ENCODE measurements at places on chromosomes 2 and 18.

DNA sequence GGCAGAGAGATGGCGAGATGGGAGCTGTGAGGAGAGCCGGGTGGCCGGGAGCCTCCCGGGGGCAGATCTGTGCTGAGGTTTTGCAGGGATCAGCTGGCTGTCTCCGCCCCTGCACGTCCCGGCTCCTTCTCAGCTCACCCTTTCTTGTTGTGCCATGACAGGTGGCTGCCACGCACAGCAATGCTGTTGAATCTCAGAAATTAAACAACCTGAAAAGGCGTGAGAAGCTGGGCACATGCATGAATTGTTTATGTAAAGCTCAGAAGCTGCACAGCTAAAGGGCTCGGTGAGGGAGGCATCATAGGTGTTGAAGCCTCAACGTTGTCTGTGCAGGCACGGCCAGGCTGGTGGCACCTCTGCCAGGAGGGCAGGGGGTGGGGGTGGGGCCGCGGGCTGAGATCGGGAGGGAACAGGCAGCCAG is 858 bp upstream of the RTP5 start:
- no peak for DNase-seq

GRCh38 chr18:9475643-9476591 is 604 bp downstream of the RALBP1 start:
- no peak for DNase-seq

DNA sequence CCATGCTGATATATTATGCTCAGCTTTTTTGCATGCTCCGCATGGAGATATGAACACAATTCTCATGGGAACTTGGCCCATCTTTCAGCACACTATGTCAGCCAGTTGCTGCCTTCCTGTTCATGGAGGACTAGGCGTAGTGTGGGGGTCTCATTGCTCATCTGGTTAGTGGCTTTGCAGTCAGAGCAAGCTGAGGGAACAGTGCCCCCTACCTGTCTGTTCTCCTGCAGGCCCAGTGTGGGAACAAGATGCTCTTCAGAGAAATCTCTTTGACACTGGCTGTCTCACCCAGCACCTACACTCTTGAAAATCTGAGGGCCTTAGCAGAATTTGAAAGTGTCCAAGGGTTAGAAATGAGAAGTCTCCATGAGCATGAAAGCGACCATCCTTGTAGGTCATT is 47.1 kb downstream of the SPTBN1 start:
- no peak for DNase-seq

DNA sequence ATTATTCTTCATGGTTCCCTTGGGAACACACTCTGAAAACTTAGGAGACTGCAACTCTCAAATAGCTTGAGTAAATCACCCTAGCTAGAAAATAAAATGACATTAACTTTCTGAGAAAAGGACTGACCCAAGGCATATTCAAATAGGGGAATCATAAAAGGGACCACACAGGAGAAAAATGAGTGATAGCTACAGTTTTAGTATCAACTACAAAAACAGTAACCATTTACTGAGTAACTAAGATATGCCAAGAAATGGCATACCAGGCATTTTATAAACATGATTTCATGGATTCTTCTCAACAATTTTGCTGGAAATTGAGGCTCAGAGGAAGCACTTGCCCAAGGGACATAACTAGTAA is 84.5 kb downstream of the AFF3 start:
- no peak for DNase-seq

- DNase-seq, result no peak
Observed at GRCh38 chr2:227780981-227781615, 32.5 kb upstream of the CCL20 start.
